Tibial artery (tissue), 4 donors: ENCODE measurements at places on chromosomes 1 and 21.

DNA sequence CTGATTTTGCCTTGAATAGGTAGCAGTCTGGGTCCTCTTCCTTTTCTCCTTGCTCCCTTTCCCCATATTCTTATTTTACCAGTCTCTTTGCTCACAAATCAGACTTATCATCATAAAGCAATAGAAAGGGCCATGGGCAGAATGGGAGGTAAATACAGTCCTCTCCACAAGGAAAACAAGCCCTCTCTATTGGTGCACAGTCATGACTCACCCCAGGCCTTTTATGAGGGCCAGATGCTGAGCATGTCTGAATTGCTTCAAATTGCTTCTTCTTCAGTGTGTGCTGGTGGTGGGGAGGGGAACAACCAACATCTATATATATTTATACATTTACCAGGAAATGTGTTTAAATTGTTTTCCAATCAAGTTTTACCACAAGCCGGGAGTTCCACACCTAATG, 75.2 kb downstream of the GFI1 start:
- DNase-seq, result no peak

DNA sequence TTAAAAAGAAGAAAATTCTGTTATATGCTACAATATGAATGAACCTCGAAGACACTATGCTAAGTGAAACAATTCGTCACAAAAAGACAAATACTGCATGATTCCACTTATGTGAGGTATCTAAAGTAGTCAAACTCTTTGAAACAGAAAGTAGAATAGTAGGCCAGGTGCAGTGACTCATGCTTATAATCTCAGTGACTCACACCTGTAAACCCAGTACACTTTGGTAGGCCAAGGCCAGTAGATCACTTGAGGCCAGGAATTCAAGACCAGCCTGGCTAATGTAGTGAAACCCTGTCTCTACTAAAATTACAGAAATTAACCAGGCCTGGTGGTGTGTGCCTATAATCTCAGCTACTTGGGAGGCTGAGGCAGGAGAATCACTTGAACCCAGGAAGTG, 25.7 kb downstream of the EPHA10 start:
- DNase-seq, result no peak

DNA sequence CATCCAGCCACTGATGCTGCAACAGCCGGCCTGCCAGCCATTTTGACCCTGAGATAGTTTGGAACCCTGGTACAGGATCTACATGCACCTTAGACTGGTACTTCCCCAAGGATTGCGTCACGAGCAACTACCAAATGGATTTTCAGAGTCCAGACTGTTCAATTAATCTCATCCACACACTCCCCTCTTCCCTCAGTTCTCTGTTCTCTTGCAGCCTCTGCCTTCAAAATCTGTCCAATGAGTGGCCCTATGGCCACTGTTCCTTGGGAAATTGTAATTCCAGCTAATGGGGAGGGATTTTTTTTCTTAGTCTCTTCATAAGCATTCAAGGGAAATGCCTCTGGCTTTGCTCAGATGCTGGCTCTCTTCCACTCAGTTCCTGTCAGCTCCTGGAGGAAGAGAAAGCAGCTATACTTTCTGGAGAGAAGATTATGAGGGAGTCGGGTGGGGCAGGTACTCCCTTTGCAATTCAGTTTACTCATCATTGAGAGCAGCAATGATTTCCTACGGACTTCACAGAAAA, 19.8 kb upstream of the UAP1 start:
- peak; percentile 78 for DNase-seq

DNA sequence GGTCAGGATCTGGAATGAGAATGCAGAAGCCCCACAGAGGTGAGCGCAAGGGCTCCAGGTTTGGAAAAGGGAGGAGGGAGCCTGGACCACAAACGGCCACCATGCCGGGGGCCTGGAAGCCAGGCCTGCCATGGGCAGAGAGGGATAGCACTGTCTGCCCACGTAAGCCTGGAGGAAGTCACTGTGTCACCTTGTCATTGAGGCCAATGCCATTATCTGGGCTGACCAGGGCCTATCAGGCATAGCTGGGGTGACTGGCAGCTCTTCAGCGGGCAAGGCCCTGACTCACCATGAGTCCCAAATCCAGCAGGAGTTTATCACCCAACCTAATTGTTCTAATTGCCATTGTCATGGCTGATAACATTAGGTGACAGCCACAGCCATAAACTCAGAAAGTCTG, 84.6 kb downstream of the MATN1 start:
- no peak for DNase-seq

GRCh38 chr1:241918879-241919278, 38.7 kb upstream of the BECN2 start:
- no peak for DNase-seq
